CD4-positive, alpha-beta T cell treated with Interferon alpha-2 for 1 hour (primary cell): ENCODE measurements at places on chromosomes 5 and 9.

GRCh38 chr5:113520429-113520828 lies 6.9 kb downstream of the YTHDC2 start:
- no peak for DNase-seq

GRCh38 chr5:159030357-159030756 lies 69.4 kb downstream of the EBF1 start:
- DNase-seq, result no peak

DNA sequence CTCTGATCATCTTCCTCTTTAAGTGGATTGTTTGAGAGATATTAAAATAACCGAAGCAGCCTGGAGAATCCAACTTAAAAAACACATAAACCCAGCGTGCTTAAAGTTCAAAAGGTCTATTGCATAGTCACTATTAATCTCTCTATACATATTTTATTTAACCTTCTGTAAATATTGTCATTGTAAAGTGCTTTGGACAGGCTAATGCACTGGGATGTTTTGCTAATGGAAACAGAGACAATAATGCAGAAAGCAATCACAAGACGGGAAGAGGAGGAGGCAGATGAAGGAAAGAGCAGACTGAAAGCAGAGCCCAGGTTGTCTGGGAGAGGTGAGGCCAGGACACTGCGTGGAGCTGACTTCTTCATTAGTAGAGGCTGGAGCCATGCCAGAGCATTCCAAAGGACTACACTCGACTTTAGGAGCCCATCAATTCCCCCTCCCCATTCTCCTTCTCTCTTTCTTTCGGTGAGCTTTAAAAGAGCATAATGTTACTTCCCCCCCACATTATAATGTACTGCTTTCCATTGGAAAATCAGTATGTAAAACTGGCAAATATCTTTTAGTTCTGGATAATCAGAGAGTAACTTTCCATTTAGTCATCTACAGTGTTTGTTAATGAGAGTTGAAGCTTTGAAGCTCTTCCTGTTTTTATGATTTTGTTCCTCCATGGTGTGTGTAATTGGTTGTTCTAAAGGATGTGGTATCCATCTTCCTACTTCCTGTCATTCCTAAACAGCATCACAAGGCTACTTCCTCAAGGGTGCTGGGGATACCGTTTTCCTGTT lies 307.3 kb upstream of the MPDZ start:
- no peak for DNase-seq

- no peak for DNase-seq
These were observed 539 bp downstream of the POC5 start for GRCh38 chr5:75716715-75717081.

- peak; percentile 1 for DNase-seq
These were observed 49.0 kb upstream of the DPYSL3 start for GRCh38 chr5:147558826-147559225.

GRCh38 chr9:134128727-134129679 lies 6.9 kb upstream of the WDR5 start:
- DNase-seq, result no peak

GRCh38 chr9:135123773-135124134 lies 36.3 kb downstream of the OLFM1 start:
- no peak for DNase-seq

- DNase-seq, result no peak
These were observed 19.6 kb downstream of the TJP2 start for GRCh38 chr9:69193685-69194032.
